NCI-H187 (cell line): ENCODE measurements at places on chromosomes 7 and 10.

GRCh38 chr10:3837647-3838459 is 52.8 kb upstream of the KLF6 start:
- DNase-seq, result no peak

- DNase-seq, result no peak
These were observed 1.5 kb upstream of the ELFN1 start for GRCh38 chr7:1668396-1669063.

GRCh38 chr7:125033506-125033905 is 103.9 kb upstream of the POT1 start:
- no peak for DNase-seq

DNA sequence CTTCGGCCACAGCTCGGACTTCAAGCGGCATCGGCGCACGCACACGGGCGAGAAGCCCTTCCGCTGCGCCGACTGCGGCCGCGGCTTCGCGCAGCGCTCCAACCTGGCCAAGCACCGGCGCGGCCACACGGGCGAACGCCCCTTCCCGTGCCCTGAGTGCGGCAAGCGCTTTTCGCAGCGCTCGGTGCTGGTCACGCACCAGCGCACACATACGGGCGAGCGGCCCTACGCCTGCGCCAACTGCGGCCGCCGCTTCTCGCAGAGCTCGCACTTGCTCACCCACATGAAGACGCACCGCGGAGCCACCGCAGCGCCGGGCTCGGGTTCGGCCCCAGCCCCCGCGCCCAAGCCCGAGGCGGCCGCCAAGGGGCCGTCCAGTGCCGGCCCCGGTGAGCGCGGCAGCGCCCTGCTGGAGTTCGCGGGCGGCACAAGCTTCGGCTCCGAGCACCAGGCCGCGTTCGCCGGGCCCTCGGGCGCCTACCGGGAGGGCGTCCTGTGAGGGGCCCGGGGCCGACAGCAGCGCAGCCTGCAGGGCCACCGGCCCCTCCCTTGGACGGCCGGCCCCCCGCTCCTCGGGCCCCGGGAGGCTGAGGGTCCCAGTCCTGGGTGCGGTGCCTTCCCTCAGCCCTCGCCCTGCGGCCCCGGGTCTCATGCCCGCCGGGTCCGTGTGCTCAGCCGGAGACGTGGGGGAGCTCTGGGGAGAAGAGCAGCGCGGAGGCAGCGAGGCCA is 17.2 kb downstream of the ZNF316 start:
- no peak for DNase-seq

GRCh38 chr7:102318482-102318971 is 31.9 kb downstream of the SH2B2 start:
- no peak for DNase-seq

- no peak for DNase-seq
These were observed 87.8 kb downstream of the LCOR start for GRCh38 chr10:96919785-96920430.

DNA sequence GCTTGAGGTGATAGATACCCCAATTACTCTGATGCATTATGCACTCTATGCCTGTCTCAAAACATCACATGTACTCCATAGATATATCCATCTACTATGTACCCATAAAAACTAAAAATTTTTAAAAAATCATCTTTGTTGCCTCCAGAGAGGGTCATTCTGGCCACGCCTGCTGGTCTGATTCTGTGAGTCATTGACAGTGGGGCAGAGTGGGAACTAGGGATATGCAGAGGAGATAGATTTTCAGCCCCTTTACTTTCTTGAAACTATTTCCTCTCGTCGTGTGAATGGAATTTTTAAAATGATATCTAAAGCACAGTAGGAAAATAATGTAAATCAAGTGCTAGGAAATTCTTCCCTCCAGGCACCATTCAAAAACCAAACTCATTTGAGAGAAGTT is 715.0 kb upstream of the NRP1 start:
- DNase-seq, result no peak

GRCh38 chr7:77383333-77383740 is 32.8 kb downstream of the GSAP start:
- DNase-seq, result no peak
